ENCODE measurements at places on chromosomes 2 and 18.
A peak's percentile ranks its signal among the peaks of the same experiment; 100 is the strongest.

GRCh38 chr2:39893616-39894015, 114.6 kb upstream of the THUMPD2 start:
- DNase-seq, result no peak

- peak; percentile 70 for DNase-seq
These were observed 84.2 kb downstream of the GAREM1 start for GRCh38 chr18:32386471-32386870.

GRCh38 chr2:83730223-83730622, 728.9 kb downstream of the SUCLG1 start:
- no peak for DNase-seq

GRCh38 chr2:15614545-15615300, 23.1 kb downstream of the DDX1 start:
- no peak for DNase-seq

DNA sequence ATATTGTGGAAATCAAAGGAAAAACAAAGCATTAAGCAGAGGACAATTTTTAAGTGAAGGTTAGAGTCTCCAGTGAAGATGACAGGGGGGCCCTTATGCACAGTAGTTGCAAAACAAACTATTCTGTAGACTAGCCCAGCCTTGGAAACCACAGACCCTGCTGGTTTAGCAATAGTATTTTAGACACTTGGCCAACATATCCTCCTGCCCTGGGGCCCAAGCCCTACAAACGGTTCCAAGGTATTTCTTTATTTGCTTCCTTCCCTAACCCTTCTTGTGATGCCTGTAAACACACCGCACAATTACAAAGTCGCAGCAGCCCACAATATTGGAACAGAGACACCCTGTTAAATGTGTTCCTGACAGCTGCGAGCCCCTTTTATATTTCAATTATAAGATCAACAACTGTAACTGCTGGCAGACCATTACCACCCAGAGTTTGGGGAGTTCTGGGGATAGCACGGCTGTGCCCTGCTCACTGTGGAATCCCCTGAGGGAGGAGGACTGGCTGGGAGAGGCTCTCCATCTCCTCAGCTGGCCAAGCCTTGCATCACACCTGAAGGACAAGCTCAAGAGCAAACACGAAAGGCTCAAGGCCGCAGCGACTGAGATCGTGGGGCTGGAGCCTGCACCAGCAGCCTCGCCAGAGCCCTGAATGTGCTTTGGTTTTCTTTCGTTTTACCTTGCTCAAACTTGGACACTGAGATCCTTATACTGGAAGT, 282.2 kb upstream of the ATP5MC3 start:
- DNase-seq, result no peak

GRCh38 chr2:199940373-199940772, 14.9 kb downstream of the TYW5 start:
- DNase-seq, result no peak

GRCh38 chr18:8610459-8610851, 1.2 kb downstream of the RAB12 start:
- no peak for DNase-seq

GRCh38 chr2:96617012-96617411, 21.1 kb downstream of the KANSL3 start:
- DNase-seq, result no peak

DNA sequence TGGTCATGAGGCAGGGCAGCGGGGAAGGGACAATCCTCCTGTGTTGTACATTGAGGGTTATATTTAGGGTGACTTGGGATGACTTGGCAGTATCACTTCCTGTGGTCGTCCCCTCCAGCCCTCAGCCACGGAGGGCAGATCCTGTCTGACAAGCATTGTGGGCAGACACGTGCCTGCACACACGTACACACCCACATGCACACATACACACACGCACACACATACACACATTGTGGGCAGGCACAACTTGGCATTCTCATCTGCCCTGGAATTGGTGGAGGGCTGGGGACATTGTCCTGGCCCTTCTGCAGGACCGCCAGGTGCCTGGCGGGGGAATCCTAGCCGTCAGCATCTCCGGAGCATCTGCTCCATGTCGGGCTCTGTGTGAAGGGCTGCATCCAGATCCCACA, 47.6 kb downstream of the ODC1 start:
- no peak for DNase-seq

DNA sequence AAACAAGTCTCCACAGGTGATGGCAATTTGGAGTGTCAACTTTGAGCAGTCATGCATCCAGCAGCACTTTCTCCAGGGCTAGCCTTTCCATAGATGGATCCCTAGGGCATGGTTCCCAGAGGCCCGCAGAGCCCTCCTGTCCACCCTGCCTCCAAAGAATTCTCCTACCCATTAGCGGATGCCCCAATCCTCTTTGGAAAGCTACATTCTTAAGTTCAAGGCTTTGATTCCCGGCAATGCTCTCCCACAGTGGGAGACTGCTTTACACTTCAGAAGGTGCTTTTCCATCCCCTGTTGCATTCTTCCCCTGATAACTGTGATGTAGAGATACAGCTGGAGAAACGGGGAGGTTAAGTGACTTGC, 61.3 kb downstream of the ACAA2 start:
- DNase-seq, result no peak

DNA sequence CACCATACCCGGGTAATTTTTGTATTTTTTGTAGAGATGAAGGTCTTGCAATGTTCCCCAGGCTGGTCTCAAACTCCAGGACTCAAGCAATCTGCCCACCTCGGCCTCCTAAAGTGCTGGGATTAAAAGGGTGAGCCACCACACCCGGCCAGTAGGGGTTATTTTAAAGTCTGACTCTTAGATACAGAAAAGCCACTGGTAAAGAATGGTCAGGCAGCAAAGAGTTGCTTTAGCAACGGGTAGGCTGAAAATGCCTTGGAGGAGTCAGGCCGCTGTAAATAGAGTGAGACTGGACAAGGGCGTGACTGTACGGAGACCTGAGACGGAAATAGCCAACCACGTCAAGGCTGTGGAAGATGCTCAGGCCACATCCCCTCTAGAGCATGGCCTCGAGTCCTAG, 54.2 kb downstream of the ACKR3 start:
- no peak for DNase-seq

GRCh38 chr2:205561441-205561840, 120.9 kb upstream of the NRP2 start:
- DNase-seq, result no peak
